ENCODE measurements at places on chromosomes 2 and 18.

- DNase-seq: no peak
These were observed 25.1 kb downstream of the SPDYA start for GRCh38 chr2:28835781-28836180.

DNA sequence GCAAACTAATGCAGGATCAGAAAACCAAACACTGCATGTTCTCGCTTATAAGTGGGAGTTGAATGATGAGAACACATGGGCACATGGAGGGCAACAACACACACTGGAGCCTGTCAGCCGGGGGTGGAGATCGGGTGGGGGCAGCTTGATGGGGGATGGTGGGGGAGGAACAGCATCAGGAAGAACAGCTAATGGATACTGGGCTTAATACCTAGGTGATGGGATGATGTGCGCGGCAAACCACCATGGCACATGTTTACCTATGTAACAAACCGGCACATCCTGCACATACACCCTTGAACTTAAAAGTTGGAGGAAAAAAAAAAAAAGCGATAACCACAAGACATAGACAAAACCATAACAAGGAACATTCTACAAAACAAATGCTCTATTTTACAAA lies 10.4 kb downstream of the CHMP3 start:
- no peak for DNase-seq

DNA sequence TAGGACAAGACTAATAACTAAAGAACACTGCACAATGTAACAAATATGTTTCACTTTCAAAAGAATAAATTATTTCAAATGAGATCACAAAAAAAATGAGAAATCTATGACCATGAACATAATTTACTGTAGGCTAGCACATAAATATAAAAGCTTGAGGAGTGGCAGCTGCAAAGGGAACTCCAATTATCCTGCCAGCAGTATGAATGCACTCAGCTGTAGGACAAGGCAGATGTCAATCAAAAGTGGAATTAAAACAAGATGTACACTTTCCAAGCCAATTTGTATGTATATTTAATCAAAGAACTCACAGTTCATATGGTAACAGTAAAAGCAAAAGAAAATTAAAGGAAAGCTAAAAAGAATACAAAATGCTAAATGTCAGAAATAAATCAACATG lies 76.6 kb upstream of the NCKAP5 start:
- no peak for DNase-seq

- DNase-seq: no peak
These were observed 46.6 kb upstream of the TXNDC2 start for GRCh38 chr18:9839211-9839610.

- no peak for DNase-seq
These were observed 37.9 kb upstream of the TTR start for GRCh38 chr18:31553800-31554199.

GRCh38 chr2:99139003-99139402 lies 2.5 kb upstream of the C2orf15 start:
- no peak for DNase-seq

GRCh38 chr2:181438261-181438660 lies 18.9 kb upstream of the ITGA4 start:
- DNase-seq: no peak

GRCh38 chr18:35071819-35072247 lies 30.6 kb downstream of the MAPRE2 start:
- no peak for DNase-seq

DNA sequence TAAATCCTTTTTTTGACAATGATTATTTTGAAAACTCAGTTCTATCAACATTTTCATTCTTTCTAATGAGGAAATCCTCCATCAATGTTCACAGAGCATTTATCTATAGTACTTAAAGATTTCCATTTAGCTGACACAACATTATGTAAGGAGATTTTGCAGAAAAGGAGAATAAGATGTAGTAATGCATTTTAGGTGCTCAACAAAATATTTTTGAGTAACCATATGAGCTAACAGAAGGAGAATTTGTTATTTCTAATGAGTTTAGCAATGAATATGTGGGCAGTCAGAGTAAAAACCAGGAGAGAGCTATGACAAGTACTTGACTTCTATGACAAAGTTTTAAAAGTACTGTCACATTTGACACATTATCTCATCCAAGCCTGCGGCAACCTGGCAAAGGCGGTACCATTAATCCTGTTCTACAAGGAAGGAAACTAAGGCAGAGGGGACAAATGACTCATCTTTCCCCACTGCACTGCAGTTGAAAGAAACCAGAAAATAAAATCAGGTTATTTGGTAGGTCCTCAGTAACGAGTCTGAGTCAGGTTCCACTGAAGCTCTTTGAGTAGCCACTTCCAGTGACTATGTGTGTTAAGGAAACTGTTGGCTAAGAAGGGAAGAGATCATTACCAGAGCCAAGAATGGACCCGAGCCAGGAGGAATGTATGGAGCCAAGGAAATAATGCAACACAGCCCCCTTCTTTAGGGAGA lies 134.1 kb upstream of the ITGB6 start:
- no peak for DNase-seq

DNA sequence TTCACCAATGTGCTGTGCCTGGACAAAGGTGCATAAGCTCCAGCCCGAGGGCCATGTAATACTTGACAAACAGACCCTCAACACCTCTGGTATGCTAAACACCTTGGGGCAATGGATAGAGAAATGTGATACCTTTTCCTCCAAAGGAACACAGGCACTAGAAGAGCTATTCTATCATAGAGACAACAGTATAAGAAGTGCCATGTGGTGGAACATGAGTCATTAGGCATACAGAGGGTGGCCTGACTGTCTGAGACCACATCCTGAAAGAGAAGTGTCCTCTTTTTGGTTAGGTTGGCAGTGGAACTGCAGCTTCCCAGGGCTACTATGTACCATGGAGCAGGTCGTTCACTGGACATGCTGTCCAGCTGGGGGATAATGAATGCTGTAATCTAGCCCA lies 153.9 kb downstream of the INSIG2 start:
- DNase-seq: no peak

GRCh38 chr2:88458633-88459032 lies 6.1 kb upstream of the FOXI3 start:
- no peak for DNase-seq

- no peak for DNase-seq
These were observed 308.0 kb downstream of the AFF3 start for GRCh38 chr2:99834426-99834825.

GRCh38 chr18:71431171-71431570 lies 1113.0 kb downstream of the CBLN2 start:
- DNase-seq: no peak

- no peak for DNase-seq
These were observed 1.6 kb upstream of the ZNF385B start for GRCh38 chr2:179862898-179863458.
